ENCODE measurements at places on chromosomes 4 and X.

GRCh38 chr4:8540072-8540471 is 40.1 kb upstream of the GPR78 start:
- DNase-seq, result no peak

- no peak for DNase-seq
Observed at GRCh38 chr4:153566631-153567150, 100.5 kb downstream of the TMEM131L start.

DNA sequence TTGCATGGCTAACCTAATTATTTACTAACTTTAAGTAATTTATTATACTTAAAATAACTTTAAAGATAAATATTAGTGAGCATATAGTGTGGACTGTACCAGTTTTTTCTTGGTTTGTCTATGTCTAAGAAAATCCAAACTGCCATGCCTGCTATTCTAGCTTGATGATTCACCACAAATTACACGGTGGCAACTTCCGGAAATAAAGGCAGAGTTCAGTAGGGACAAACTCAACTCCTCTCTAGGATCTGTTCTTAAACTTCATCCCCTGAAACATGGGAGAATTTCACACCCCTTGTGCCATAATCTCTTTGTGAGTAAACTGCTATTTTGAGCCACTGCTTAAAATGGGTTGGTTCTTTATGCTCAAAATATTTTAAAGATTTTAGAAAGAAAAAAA is 213.6 kb upstream of the NRK start:
- no peak for DNase-seq

- DNase-seq, result no peak
Observed at GRCh38 chr4:7910952-7911578, 28.6 kb downstream of the AFAP1 start.

DNA sequence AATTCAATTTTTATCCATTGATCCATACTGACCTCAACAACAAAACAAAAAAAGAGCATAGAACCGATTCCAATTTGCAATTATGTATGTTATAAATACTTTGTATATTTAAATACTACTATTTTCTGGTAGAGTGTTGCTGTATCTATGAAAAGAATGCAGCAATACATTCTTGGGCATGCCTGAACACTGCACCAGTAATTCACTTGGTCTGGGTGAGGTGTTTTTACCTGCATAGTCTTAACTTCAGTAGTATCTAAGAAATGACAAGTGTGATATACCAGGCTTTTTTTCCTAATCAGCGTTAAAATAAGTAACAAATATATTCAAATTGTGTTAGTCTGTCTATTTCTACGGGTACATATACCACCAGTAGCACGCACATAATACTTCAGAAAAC is 120.2 kb downstream of the KLHL13 start:
- DNase-seq, result no peak

GRCh38 chr4:147839200-147839599 is 107.3 kb downstream of the ARHGAP10 start:
- no peak for DNase-seq
